Stimulated activated naive CD4-positive, alpha-beta T cell (primary cell): ENCODE measurements at places on chromosomes 11 and 22.

DNA sequence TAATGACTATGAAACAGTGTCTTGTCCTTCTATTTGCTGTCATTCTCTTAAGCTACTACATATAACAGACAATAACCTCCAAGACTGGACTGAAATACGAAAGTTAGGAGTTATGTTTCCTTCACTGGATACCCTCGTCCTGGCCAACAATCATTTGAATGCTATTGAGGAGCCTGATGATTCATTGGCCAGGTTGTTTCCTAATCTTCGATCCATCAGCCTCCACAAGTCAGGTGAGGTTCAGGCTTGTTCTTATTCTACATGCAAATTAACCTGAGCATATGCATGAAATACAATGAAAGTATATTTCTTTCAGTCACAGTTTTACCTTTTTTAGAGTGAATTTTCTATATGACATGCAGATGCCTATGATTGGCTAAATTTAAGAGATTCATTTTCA, 31.2 kb downstream of the TBCEL start:
- DNase-seq: no peak

DNA sequence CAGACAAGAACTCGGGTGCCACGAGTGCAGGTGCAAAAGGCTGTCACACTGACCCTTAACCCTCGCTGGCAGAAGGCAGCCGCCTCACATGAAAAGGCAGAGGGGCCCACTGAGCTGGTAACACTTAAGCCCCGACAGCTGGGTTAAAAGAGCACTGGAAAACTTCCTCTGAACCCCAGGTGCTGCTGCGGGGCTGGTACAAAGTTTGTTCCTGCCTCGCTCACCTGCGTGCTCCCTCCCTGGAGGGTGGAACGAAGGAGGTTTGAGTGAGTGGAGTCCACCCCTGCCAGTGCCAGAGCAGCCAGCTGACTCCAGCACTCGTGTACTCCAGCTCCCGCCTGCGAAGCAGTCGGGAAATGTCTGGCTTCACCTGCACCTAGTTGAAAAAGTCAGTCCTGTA, 12.6 kb downstream of the SULT4A1 start:
- DNase-seq: no peak

GRCh38 chr22:48018346-48018745, 1255.9 kb downstream of the TBC1D22A start:
- no peak for DNase-seq

- DNase-seq: no peak
Observed at GRCh38 chr11:84071851-84072250, 785.7 kb upstream of the CCDC90B start.

- DNase-seq: no peak
Observed at GRCh38 chr11:8360086-8360828, 96.6 kb upstream of the LMO1 start.

DNA sequence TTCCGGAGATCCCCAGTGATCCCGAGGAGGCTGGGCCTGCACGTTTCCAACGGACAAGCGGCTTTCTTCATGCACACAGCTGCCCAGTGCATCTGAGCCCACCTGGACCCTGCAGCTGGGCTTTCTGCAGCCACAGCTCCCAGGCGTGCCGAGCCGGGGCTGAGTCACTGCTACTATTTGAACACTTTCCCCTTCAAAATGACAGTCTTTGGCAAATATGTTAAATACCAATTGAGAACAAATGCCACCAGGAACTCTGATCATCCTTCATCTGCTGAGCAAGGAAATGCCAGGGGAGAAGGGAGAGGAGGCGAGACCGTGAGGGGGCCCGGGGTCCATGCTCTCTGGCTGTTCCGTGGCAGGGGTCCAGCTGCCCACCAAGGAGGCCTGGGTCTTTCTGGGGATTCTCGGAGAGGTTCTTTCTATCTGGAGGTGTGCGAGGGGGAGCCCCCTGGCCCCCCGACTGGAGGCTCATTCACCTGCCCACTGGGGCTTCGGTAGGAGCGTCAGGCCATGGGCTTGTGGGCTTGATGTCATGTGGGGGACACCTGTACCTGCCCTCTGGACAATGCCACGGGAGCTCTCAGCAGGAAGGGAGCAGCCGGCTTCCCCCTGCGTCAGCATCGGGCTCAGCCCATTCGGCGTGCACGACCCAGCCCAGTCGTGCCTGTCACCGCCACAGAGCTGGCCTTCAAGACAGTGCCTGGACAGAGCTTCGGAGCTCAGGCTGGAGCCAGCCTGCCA, 159.6 kb downstream of the CTTN start:
- no peak for DNase-seq

DNA sequence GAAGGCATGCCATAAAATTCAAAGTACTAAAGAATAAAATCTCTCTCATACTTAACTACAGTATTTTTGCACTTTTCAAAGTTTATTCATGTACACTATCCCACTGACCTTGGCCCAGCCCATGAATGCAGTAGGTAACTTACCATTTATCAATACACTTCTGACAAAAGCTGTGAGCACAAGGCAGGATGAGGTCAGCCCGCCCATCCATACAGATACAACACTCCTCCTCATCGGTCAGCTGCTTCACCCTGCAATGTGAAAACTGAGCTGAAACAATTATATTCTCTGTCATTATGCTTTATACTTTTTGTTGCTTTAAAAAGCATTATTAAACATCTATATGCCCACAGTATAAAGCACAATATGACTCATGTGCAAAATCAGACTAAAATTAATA, 22.1 kb downstream of the RNF141 start:
- DNase-seq: no peak

DNA sequence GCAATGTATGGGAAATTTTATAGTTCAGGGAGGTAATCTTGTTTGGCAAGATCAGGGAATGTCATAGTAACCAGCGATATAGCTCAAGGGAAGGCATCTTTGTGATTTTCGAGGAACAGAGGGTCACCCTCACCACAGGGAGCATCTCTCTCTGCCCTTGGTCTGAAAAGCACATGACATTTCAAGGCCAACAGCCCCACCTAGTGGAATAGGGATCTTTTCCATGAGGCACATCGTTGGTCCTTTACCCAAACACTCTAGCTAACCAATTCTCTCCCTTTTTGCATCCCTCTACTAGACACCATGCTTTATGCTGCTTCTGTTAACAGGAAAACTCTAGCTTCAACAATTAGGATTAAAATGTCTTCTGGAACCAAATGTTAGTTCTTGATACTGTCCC, 179.0 kb downstream of the GRM5 start:
- no peak for DNase-seq

- DNase-seq: no peak
Observed at GRCh38 chr22:40153192-40153591, 24.5 kb upstream of the TNRC6B start.

DNA sequence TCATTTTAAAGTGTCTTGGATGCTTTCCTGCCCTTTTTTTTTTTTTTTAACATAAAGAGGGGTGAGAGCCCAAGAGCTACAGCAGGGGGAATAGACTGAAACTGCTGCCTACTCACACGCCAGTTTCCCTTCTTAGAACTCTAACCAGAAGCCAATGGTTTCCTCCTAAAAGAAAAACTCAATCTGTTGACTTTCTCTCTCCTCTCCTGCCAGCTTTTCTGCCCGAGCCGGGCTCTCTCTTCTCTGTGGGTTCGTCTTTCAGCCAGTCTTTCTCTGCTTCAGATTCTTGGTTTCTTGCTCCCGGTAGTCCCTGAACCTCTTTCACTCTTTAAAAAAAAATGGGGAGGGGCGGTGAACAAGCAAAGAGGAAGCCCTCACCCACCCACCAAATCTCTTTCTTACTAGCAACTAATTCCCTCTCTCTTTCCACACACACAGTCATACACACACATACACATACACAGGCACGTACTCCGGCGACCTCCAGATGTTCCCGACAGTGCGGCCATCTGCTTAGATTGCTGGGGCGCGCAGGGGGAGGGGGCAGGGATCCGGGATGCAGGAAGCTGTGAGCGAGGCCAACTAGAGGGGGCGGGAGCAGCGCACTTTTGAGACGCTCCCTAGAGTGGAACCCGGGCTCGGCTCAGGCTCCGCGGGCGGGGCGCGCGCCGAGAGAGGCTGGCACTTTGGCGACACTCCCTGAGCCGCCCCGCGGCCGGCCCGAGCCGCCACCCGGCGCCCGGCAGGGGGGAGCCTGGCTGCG, 444 bp upstream of the TSKU start:
- no peak for DNase-seq

DNA sequence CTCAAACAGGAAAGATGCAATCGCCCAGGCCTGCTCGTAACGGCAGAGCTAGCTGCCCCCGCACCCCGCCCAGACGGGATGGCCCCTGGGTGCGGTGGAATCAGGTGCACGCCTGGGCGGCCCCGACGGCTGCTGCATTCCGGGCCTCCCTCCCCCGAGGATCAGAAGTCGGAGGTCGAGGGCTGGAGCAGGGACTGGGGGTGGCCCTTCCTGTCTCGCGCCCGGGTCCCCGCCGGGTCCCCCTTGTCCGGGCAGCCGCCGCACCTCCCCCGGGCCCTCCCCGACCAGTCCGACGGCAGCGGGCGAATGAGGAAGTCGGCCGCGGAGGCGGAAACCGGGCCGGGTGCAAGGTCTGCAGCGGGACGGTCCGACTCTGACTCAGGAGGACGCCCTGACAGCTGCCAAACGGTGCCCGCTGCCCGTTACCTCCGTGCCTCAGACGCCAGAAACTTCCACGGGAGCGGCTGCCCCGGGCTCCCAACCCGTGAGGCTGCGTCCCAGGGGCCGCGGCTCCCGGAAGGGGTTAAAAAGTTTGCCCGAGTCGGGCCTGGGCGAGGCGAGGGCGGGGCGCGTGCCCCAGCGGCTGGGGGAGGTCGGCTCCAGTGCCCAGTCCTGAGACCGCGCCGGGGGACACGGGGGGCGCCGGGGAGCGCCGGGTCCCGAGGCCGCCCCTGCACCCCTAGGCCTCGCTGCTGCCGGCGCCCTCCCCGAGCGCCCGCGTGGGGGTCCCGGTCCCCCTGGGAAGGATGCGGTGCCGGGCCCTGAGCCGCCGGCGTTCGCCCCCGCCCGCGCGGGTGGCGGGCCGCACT, 663 bp downstream of the MYH9 start:
- DNase-seq: no peak

DNA sequence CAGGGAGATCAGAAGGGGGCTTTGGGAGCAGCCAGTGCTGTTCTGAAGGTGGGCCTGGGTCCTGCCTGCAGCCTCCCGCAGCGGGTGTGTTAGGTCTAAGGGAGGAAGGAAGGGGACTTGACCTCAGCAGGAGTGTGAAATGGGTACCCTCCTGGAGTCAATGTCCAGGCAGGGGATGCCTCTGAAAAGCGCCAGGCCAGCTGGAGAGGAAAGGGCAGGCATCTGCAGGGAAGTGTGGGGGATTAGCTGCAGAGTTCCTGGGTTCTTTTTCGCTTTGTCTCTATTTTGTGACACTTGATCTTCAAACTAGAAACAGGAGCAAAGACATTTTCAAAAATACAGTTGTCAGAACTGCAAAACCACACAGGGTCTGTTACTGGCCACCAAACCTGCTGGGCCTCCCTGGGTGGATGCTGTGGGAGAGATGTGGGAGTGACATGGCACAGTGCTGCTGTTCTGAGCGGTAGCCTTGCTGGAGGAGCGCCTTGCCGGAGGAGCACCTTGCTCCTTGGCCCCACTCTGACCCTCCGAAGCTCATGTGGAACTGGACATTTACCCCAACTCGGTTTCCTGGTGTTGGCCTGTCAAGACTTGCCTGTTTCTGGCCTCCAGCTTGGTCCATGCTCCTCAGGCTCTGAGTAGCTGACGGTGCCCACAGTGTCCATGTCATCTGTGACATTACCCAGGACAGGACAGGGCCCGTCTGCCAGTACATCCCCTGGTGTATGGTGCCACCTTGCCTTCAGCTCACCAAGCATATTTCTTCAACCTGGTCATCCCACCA, 25.9 kb downstream of the MED15 start:
- no peak for DNase-seq

GRCh38 chr11:110473706-110474105, 44.0 kb downstream of the FDX1 start:
- no peak for DNase-seq

DNA sequence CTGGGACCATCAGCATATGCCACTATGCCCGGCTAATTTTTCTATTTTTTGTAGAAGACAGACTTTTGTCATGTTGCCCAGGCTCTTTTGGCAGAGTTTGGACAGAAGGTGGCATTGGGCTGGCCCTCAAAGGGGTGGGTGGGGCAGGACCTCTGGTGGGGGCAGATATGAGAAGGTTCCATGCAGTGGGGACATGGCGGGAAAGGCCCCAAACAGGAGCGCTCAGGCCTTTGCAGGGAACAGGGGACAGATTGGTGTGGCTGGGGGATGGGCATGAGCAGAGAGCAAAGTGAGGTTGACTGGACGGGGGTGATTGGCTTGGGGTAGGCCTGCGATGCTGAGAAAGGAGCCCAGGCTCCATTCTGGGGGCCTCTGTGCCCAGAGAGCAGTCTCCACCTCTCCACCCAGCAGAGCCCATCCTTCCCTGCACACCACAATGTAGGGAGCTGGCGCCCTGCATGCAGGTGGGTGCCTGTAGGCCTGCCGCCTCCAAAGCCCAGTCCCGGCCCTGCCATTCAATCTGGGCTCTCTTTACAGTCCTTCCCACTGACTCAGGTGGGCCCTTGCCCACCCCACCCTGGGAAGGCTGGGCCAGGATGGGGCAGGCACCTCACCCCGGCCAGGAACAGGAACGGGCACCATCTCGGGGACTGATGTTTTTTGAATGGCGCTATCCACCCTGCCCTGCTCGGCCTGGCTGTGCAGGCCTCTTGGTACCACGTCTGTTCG, 98.7 kb downstream of the MORC2 start:
- DNase-seq: no peak

DNA sequence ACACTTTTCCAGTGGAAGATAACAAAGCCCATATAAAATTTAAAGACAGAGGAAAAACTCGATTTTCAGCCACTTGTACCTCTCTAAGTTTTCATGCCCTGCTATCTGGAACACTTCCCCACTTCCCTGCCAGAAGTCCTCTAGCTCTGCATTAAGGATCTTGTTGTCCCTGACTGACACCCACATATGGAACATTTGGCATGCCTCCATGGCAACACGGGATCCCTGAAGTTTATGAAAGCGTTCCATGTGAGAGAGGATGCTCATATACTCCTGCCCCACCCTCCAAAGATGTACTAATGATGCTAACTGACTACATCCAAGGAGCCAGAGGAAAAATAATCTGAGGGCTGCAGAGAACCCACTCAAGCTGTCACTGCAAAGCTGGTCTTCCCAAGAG, 8.8 kb upstream of the C11orf91 start:
- no peak for DNase-seq

DNA sequence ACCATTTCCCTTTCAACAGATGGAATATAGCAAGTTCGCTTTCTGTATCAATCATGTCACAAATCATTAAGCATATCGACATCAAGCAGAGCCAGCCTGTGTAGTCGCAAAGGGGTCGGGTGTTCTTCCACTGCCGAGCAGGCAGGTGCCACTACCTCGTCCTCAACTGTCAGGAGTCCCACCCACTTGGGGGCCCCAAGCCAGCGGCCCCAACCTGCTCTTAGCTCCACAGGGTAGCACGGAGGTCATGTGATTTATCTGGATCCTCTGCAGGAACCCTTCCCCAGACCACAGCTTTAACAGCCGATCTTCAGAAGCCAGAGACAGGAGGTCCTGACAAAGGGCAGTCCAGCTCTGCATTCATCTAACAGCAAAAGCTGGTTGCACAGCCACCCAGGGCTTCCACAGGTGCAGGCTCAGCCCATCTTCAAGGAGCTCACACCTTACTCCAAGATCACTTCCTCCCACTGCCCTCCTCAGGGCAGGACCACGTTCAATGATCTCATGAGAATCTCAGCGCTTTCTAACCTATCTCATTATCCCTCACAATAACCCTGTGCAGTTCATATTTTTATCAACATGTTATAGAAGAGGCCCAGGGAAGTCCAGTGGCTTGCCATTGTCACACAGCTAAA, 110.2 kb downstream of the TRIM29 start:
- DNase-seq: no peak
